Small intestine (tissue), 16 donors: ENCODE measurements at places on chromosomes 4 and X. TPM values are rescaled to one million over a fixed set of nuclear protein-coding genes. Genes with fewer than 3 reads are reported as not detected.

GRCh38 chr4:84319124-84319523 is 180.0 kb downstream of the NKX6-1 start:
- DNase-seq: no peak

GRCh38 chr4:38678078-38678477 is 14.1 kb downstream of the KLF3 start:
- no peak for DNase-seq

The BCORL1 gene
- 1.9 TPM for polyA plus RNA-seq

- DNase-seq: no peak
Measured at GRCh38 chr4:189533603-189534002, 407.1 kb upstream of the FRG1 start.
